ENCODE measurements at places on chromosomes 7 and 10. TPM values are rescaled to one million over a fixed set of nuclear protein-coding genes. Genes with fewer than 3 reads are reported as not detected.

DNA sequence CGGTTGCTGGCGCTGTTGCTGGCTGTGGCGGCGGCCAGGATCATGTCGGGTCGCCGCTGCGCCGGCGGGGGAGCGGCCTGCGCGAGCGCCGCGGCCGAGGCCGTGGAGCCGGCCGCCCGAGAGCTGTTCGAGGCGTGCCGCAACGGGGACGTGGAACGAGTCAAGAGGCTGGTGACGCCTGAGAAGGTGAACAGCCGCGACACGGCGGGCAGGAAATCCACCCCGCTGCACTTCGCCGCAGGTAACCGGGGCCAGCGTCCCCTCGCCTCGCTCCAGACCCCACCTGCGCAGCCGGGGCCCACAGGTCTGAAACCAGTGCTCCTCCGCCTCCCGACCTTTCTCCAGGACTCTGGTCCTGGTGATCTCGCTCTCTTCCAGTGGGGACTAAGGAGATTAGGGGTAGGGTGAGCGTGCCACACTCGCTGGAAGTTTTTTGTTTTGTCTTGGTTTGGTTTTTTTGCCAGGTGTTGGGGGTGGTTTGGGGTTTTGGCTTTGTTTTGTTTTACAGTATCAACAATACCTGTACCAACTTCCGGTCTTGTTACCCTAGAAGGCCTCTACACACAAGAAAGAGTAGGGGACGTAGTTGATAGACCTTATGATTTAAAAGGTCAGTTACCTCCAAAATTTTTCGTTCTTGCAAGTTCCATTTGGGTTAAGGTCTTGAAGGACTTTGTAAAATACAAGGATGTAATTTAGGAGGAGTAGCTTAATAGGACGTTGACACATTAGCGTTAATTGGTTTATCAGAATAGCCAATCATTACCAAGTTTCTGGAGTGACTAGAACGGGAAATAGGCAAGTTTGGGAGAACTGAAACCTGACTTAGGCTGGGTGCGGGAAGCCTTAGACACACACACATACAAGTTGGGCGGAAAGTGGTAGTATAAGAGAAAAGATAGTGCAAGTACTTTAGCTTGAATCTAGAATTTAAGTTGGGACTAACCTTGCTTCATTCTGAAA lies 704 bp downstream of the TNKS2 start:
- DNase-seq = peak; percentile 50

DNA sequence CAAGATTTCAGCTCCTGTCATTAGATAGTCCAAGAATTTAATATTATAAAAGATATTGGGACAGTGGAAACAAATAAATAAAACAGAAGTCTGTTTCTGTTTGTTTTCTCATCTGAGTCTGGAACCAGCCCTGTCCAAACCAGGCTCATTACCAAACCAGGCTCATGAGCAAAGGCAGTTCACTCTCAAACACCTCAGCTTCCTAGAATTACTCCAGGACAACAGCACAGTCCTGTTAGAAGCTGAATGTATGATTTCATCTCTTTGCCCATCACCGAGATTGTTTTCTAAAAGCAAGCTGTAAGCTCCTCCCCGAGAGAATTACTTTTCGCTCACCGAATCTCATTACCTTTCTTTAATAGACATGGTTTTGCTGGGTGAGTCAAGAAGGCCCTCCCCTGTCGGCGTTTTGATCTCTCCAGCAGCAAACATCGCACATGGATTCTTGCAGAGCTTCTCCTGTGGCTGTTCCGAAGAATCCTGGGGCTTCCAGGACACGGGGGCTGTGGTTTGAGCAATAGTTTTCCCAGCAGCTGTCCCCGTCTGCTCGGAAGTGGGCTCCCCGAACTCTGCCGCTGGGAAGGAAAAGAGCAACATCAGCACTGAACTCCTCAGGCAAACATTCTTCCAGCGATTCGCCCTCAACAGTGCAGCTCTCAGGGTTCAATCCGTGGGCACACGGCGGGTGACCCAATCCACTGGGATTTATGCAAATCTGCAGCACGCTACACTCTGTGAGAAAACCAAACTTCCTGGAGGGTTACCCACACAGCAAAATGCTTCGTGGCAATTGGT lies 112.5 kb downstream of the SVIL start:
- peak; percentile 10 for DNase-seq

DNA sequence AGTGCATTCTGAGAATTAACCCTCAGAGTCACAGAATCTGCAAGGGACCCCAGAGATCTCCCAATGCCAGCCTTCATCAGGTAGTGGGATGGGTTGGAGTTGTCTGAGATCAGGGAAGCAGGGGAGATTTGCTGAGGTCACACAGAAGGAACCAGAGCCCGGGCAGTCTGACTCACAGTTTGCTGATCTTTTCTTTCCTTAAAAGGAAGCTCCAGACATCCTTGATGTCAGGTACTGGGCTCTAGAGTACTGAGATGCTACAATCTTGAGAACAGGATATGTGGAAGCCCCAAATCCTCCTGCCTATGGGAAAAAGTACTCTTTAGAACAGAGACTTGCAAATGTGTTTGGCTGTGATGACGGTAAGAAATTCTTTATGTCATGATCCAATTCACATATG lies 706 bp downstream of the TBATA start:
- peak; percentile 21 for DNase-seq

DNA sequence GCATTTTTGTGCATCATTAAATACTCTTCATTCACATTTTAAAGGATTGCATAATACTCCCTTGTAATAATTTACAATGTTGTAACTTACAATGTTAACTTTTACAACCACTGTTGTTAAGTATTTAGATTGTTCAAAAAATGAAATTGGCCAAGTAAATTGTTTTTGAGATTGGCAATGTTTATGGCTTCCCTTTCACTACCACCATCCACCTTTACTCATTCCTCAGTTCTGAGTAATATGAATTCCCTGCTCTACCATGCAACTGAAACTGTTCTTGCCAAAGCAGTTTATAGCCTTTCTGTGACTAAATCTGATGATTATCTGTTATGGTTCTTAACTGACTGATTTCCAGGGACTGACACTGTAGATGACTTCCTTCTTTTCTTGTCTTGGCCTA lies 80.5 kb upstream of the TMEM106B start:
- no peak for DNase-seq

DNA sequence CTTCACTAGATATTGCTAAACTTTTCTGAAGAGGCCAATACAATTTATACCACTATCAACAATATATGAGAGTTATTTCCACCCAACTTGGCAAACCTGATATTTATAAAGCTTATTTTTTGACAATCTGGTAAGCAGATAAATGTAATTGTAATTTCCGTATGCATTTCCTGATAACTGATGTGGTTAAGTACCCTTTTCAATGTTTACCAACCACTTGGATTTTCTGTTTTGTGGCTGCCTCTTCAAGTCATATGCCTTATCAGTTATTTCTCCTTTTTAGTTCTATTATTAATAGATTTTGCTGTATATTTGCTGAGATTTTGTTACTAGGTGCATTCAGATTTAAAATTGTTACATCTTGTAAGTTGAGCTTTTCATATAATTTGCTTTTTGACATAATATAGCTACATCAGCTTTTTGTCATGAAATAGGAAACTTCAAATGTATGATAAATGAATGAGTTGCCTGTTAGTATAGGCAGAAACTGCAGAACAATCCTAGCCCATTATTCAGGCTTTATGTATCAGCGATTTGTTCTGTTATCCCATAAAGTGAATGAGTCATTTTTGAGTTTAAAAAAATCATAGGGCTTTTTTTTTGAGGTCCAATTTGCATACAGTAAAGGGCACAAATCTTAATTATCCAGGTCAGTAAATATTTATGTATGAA lies 11.5 kb downstream of the SGPL1 start:
- peak; percentile 50 for DNase-seq

DNA sequence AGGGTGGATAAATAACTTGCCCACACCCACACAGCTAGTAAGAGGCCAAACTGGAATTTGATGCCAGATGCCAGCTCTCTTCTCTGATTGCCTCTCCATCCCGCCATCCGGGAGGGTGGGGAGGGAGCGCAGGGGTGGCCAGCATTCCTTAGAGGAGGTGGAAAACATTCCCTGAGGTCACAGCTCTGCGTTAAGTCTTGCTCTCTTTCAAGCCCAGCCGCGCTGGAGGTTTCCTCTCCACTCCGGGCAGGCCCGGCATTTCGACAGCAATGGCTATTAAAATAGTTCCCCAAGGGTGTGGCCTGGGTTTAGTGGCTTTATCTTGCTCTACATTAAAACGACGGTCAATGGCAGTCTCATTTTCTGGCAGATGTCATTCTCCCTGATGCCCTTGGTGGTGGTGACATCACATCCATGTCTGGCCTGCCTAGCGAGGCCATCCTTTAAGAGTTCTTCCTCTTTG lies 16.1 kb upstream of the C10orf71 start:
- no peak for DNase-seq

GRCh38 chr7:120720317-120720716 lies 137.6 kb downstream of the TSPAN12 start:
- no peak for DNase-seq

- no peak for DNase-seq
These were observed 53.0 kb downstream of the RNLS start for GRCh38 chr10:88530093-88530492.

Gene MBL2
- total RNA-seq = not detected

Gene HMX2
- total RNA-seq = not detected

Gene CCDC146
- 0.83 TPM for total RNA-seq

Gene CHAT
- total RNA-seq = not detected

Gene NPTX2
- total RNA-seq = under 0.01 TPM

Gene STOX1
- 0.18 TPM for total RNA-seq
